Parietal lobe (tissue), 2 donors: ENCODE measurements at places on chromosomes 4 and X. TPM values are rescaled to one million over a fixed set of nuclear protein-coding genes. Genes with fewer than 3 reads are reported as not detected.

The CC2D2A gene
- total RNA-seq: 39.4 TPM

The NOX1 gene
- total RNA-seq: not detected

The ITM2A gene
- total RNA-seq: 39.1 TPM

The SYTL4 gene
- 1.3 TPM for total RNA-seq

The ANOS1 gene
- total RNA-seq: 18.8 TPM

The SLC26A1 gene
- total RNA-seq: 6.3 TPM

The CFAP99 gene
- not detected for total RNA-seq

The EGFL6 gene
- total RNA-seq: 0.31 TPM

The MGAT4D gene
- total RNA-seq: not detected

The LEF1 gene
- total RNA-seq: 7.5 TPM

The MAGEE1 gene
- 11.0 TPM for total RNA-seq

The GATA1 gene
- total RNA-seq: not detected

The FGF13 gene
- 91.7 TPM for total RNA-seq

The NHS gene
- 7.5 TPM for total RNA-seq

The NSUN7 gene
- 7.8 TPM for total RNA-seq

The VGLL1 gene
- not detected for total RNA-seq

The MEPE gene
- total RNA-seq: not detected

The ARHGAP4 gene
- 6.9 TPM for total RNA-seq

The ASB9 gene
- total RNA-seq: 1.6 TPM

The ABCG2 gene
- total RNA-seq: 15.0 TPM

The F8A2 gene
- total RNA-seq: not detected

The REELD1 gene
- total RNA-seq: not detected

The TBX22 gene
- total RNA-seq: 0.31 TPM

The IL13RA2 gene
- 5.9 TPM for total RNA-seq

The ZNF280C gene
- 15.0 TPM for total RNA-seq

The NMU gene
- total RNA-seq: 2.2 TPM

The CD38 gene
- 9.1 TPM for total RNA-seq

The ADGRG4 gene
- total RNA-seq: not detected

The YIPF6 gene
- 26.6 TPM for total RNA-seq

The NEXMIF gene
- total RNA-seq: 65.7 TPM

The DGKK gene
- total RNA-seq: 0.63 TPM

The FREM3 gene
- total RNA-seq: not detected

The PRRG3 gene
- 15.0 TPM for total RNA-seq
